ENCODE measurements at places on chromosomes 6 and 20.

DNA sequence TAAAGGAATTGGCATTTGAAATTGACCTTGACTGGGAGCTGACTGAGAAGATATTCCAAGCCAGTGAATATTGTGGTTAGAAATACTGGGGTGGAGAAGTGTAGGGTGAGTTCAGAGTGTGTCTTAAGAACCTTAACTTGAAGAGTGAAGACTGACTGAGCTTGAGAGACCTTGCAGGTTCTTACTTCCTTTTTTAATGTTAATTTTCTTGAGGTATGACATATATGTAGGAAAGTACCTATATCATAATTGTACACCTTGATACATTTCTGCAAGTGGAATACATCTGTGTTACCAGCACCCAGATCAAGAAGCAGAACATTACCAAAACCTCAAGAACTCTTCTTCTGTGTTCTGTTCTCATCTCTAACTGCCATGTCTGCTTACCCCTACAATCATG, 11.0 kb downstream of the DHX35 start:
- DNase-seq: no peak

DNA sequence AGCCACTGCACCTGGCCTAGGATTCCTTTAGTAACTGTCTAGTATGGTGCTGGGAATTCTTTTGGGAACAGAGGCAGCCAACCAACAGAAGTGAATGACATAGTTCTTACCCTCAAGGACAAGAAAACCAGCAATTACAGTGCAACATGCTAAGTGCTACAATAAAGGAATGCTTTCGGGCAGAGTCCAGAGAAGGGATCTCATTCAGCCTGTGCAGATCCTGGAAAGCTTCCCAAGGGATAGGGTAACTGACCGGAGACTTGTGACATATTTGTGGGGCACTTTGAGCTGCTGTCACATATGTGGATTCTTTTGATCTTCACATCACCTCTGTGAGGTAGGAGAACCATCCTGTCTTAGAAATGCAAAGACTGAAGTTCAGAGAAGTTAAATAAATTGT, 46.8 kb downstream of the C6orf15 start:
- DNase-seq: no peak

GRCh38 chr20:41005361-41005729, 23.3 kb upstream of the TOP1 start:
- DNase-seq: no peak

- no peak for DNase-seq
Observed at GRCh38 chr6:116111552-116112528, 11.2 kb downstream of the NT5DC1 start.

DNA sequence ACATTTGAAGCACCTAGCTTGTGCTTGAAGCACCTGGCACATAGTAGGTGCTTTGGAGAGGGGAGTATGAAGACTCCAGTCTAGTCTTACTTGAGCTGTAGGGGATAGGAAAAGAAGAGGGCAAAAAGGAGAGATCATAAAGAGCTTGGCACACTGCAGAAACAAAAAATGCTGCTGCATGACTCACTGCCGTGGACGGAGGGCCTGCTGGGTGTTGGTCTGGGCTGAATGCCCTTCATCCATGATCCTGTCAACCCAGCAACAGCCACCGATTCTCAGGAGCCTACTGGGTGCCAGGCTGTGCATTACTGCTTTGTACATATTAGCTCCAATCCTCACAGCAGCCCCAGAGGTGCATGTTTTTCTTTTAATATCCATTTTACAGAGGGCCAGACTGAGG, 6.0 kb downstream of the PDYN start:
- no peak for DNase-seq

DNA sequence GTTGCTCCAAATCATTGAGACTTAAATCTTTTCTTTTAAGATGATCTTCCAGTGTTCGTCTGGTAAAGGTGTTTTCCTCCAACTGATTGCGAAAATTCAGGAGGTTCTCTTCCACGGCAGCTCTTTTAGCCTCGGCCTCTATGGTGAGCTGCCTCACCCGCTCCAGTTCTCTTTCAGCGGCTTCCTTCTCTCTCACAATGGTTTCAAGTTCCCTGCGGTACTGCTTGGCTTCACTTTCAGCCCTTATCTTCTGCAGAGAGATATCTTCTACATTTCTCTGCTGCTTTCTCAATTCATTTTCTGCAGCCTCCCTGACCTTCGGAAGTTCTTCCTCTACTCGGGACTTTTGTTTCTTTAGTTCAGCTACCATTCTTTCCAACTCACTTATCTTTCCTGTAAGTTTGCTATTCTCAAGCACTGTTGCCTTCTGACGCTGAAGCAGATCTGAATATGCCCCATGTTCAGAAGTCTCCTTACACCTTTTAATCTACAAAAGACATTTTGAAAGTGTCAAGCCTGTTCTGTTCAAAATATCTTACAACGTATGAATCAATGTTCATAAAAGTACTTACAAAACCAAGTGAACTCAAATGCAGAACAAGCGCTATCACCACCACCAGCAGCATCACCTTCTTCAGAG, 22.3 kb downstream of the DST start:
- no peak for DNase-seq

DNA sequence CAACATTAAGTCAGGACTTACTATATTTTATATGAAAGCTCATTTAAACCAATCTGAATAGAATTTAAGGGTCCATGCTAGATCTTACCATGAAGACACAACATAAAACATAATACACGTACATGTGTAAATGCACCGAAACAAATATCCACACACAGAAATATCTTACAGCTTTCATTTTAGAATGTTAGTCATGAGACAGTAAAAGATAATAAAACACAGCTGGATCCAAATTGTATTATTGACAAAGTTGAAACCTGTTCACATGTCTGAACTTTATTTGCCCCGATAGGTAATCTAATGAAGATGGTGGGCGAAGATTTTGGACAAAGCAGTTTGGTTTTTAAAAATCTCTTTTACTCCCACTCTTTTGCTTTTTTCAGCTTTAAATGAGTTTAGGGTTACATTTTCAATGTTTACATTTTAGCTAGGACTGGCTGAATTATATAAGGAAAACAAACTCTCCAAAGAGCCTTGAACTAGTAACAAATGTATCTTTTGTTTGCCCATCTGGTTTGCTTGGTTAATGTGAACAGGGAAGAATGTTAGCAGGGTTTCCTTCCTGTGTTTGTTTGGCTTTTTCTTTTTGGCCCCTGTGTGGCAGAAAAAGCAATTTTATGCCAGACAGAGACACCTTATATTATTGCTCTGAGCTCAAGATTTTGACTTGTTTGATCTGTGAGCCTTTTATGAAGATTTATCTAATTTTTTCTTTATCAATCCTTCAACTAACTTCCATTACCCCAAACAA, 5.1 kb upstream of the TMEM181 start:
- DNase-seq: no peak

DNA sequence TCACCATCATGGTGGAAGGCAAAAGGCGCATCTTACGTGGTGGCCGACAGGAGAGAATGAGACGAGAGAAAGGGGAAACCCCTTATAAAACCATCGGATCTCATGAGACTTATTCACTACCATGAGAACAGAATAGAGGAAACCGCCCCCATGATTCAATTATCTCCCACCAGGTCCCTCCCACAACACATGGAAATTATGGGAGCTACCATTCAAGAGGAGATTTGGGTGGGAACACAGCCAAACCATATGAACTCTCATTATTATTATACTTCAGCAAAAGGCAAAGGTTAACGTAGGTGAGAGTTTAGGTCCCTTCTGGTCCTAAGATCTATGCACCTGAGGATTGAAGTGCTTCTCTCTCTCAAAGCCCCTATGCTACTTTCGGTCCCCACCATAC, 2.4 kb upstream of the PFDN4 start:
- no peak for DNase-seq
